RWPE2 (cell line): ENCODE measurements at places on chromosomes 16 and 17.

- peaks cover 4% of the 10 kb centered on the region for H3K4me1 ChIP-seq
- no peak overlapping the region for H3K27ac ChIP-seq
- H3K36me3 ChIP-seq: no peaks in the 10 kb centered on the region
- no peak overlapping the region for H3K4me3 ChIP-seq
- no peaks in the 10 kb centered on the region for H3K27me3 ChIP-seq
- DNase-seq: peak; percentile 8
Measured at GRCh38 chr16:57539072-57539796, 2.9 kb upstream of the CCDC102A start.

DNA sequence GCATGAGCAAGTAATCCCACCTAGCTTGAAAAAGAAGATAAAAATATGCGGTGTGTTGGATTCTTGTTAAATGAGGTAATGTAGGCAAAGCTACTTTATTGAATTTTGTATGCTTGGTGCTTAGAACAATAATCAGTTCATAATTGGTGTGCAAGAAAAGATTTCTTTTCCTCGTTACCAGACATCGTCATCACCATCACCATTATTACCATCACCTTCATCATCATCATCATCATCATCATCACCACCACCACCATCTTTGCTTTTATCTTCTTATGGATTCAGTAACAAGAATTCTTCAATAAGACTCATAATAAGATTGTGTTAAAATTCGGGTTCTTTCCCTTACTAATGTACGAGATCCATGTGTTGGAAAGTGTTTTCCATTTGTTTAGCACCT is 173.7 kb downstream of the RBFOX1 start:
- H3K27ac ChIP-seq: no peak overlapping the region
- H3K36me3 ChIP-seq: no peaks in the 10 kb centered on the region
- no peaks in the 10 kb centered on the region for H3K4me1 ChIP-seq
- DNase-seq: no peak

DNA sequence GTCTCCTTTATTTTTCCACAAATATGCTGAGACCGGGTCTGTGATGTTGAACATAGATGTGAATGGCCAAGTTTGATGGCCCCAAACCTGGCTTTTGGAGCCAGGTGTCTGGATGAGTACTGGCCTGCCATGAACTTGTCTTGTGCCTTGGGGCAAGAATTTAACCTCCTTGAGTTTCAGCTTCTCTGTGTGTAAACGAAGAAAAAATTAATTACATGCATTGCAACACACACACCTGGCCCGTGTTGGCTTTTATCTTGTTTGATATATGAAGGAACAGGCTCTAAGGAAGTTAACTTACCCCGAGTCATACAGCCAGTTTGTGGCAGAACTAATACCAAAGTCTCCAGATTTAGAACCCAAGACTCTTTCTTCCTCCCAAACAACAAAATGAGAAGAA is 13.1 kb downstream of the FBXO39 start:
- peaks cover 19% of the 10 kb centered on the region for H3K4me1 ChIP-seq
- no peak for DNase-seq
- H3K4me3 ChIP-seq: no peak overlapping the region
- H3K36me3 ChIP-seq: no peaks in the 10 kb centered on the region
- H3K27ac ChIP-seq: no peak overlapping the region

GRCh38 chr17:5365831-5366230 is 53.6 kb downstream of the NUP88 start:
- H3K27ac ChIP-seq: peak overlapping the region; percentile 72
- H3K4me1 ChIP-seq: peaks cover 25% of the 10 kb centered on the region
- no peak for DNase-seq
- no peaks in the 10 kb centered on the region for H3K27me3 ChIP-seq
- no peak overlapping the region for H3K4me3 ChIP-seq

DNA sequence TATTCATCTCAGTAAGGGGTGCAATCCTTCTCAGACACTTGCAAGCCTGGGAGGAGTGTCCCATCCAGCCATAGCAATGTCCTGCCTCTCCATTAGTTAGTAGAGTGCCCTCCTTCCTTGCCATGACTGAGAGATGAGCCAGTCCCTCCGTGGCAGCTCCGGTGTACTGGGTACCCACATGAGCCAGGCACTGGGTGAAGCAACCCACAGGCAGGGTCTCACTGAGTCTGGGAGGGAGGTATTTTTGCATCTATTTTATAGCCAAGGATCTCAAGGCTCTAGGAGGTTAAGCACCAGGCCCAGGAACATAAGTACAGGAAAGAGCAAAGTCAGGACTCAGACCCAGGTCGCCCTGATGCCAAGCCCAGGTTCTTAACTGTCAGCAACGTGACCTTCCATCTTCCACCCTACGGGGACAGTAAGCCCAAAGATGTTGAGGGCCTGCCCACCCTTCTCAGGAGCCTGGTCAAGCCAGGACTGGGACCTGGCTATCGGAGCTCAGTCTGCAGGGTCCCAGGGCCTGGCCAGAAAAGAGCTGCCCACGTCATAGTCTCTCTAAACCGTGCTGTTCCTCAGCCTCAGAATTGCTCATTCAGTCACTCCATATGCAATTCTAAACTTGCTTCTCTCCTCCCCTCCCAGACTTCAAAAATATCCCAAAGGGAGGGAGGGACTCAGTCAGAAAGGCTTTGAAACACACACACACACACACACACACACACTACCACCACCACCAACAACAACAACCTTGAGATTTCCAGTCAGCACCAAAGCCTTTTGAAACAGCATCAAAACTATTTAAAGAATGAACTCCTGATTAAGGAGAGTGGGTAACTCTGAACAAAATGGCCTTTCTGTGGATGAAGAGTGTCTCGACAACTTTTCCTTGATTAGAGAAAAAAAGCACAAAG is 16.6 kb downstream of the NOS2 start:
- H3K27ac ChIP-seq: no peak overlapping the region
- no peaks in the 10 kb centered on the region for H3K27me3 ChIP-seq
- no peak overlapping the region for H3K4me3 ChIP-seq
- no peaks in the 10 kb centered on the region for H3K4me1 ChIP-seq
- DNase-seq: no peak

DNA sequence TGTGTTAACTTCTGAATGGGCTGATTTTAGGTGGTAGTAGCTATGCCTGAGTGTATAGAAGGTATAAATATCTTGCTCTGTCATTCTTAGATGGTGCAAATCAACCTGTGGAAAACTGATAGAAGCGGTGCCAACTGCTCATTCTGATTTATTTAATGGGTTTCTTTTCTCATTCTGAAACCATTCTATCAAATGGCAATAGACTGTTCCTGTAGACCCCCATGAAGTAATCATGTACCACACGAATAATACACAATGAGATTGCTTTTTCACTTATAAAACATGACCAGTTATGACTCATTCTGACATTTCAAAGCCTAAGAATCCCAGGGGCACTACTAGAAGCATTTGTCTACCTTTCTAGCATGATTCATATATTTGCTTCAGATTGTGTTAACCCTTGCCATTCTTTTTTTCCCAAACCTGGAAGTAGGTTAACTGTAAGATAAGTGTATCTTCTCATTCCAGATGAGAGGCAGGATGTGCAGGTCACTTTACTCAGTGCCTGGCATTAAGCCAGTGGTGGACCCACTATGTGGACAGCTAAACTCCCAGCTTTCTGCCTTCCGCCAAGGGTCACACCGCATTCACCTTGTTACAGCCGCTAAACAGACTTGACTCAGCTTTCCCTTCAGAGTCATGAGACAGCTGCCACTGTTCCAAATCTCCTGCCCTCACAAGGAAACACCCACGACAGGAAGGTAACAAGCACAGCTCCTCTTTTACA is 16.4 kb upstream of the SLC16A11 start:
- H3K27me3 ChIP-seq: no peaks in the 10 kb centered on the region
- no peak overlapping the region for H3K4me3 ChIP-seq
- peak; percentile 96 for DNase-seq
- H3K27ac ChIP-seq: peak overlapping the region; percentile 71

DNA sequence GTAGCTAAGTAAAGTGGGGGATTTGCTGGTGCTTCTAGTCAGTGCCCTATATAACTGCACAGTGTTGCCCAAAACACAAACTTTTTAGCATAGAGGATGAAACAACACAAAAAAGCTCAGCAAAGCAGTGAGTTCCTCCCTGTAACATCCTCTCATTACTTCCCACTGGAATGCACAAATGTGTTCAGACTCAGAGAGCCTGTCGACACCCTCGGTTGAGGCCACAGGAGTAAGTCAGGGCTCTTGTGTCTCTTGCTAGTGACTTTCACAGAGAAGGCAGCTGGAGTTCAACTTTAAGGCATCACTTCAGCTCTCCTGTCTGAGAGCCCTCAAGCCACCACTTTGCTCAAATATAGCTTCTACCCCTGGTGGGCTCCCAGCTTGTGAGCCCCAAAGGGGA is 107.2 kb upstream of the NETO2 start:
- no peak overlapping the region for H3K4me3 ChIP-seq
- H3K27me3 ChIP-seq: no peaks in the 10 kb centered on the region
- H3K36me3 ChIP-seq: no peaks in the 10 kb centered on the region
- no peaks in the 10 kb centered on the region for H3K4me1 ChIP-seq
- no peak for DNase-seq

- H3K36me3 ChIP-seq: no peaks in the 10 kb centered on the region
- no peak for DNase-seq
- no peaks in the 10 kb centered on the region for H3K4me1 ChIP-seq
- no peak overlapping the region for H3K4me3 ChIP-seq
- no peaks in the 10 kb centered on the region for H3K27me3 ChIP-seq
- no peak overlapping the region for H3K27ac ChIP-seq
Measured at GRCh38 chr17:32596628-32597027, 109.8 kb downstream of the CDK5R1 start.

DNA sequence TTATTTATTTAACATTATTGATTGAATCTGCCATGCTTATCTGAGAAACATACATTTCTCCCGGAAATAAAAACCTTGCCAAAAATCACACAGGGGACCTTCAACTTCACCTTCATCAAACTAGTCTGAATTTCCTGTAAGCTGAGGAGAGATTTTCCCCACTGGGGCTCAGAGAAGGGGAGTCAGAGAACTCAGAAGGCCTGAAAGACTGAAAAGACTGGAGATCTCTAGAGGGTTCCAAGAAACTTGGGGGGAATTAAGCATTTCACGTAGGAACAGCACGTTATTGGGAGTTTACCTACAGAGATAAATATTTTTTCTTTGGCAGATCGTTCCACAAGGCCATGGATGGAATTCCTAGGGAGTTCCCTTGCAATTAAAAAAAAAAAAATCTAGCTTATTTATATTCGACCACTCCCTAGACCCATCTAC is 528 bp upstream of the NOL11 start:
- peak overlapping the region; percentile 69 for H3K4me3 ChIP-seq
- no peaks in the 10 kb centered on the region for H3K27me3 ChIP-seq
- H3K36me3 ChIP-seq: peaks cover 33% of the 10 kb centered on the region
- DNase-seq: no peak

DNA sequence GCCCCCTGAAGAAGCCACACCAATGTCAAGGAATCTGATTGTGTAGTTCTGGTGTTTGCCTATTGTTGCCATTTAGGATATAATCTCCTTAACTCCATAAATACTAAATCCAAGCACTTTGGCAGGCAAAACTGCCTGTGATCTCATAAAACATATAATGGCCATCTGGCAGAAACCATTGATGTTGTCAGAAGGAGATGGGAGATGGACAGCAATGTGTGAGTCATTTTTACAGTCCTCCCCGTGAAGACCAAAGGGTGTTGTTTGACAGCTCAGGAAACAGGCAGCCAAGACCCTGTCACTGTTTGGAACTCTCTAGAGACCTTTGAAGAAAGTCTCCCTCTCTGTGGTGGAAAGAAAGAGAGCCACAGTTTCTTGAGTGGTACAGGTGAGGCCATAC is 454.1 kb downstream of the HS3ST3B1 start:
- no peak for DNase-seq
- no peaks in the 10 kb centered on the region for H3K4me1 ChIP-seq
- no peak overlapping the region for H3K27ac ChIP-seq
- H3K36me3 ChIP-seq: no peaks in the 10 kb centered on the region
- H3K4me3 ChIP-seq: no peak overlapping the region

- H3K27ac ChIP-seq: no peak overlapping the region
- H3K4me1 ChIP-seq: no peaks in the 10 kb centered on the region
- no peak overlapping the region for H3K4me3 ChIP-seq
- DNase-seq: no peak
- H3K27me3 ChIP-seq: peaks cover 28% of the 10 kb centered on the region
Measured at GRCh38 chr17:42179335-42179734, 1.6 kb downstream of the KCNH4 start.

DNA sequence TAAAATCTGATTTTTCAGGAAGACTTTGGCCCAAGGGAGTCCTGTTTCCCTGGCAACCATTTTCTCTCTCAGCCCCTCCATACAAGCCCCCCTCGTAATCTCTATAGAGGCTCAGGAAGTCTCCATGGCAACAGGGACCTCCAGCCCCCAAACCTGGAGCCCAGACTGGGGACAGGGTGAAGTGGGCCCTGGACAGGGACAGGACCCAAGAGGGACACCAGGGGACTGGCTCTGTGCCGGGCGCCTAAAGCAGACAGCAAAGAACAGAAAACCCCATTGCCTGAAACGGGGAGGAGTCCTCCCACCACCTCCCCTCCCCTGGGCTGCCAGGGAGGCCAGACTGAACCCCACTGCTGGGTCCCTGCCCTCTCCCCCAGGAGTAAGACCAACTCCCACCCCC is 40.6 kb downstream of the CPNE2 start:
- no peak for DNase-seq
- no peaks in the 10 kb centered on the region for H3K36me3 ChIP-seq
- H3K4me3 ChIP-seq: no peak overlapping the region
- H3K27me3 ChIP-seq: no peaks in the 10 kb centered on the region
- H3K27ac ChIP-seq: no peak overlapping the region

DNA sequence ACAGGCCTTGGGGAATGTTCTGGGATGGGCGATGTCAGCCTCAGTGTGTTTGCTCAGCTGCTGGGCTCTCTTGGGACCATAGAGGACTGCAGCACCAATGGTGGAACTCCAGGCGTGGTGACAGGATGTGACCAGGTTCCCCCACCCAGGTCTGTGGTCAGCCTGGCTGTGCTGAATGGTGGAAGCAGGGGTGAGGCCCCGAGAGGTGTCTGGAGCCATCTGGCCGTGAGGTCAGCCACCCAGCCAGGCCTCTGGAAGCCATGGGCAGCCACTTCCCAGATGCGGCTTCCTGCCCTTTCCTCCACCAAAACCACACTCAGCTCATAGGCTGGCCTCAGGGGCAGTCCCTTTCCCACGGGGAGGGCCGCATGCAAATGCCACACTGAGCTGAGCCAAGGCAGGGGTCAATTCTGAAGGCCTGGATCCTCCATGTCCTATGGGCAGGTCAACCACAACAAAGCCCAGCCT is 7.8 kb upstream of the MAPK7 start:
- H3K36me3 ChIP-seq: no peaks in the 10 kb centered on the region
- H3K4me1 ChIP-seq: no peaks in the 10 kb centered on the region
- H3K27ac ChIP-seq: no peak overlapping the region
- H3K4me3 ChIP-seq: no peak overlapping the region

- no peaks in the 10 kb centered on the region for H3K36me3 ChIP-seq
- DNase-seq: no peak
- no peak overlapping the region for H3K4me3 ChIP-seq
- H3K4me1 ChIP-seq: peaks cover 20% of the 10 kb centered on the region
- H3K27me3 ChIP-seq: no peaks in the 10 kb centered on the region
- H3K27ac ChIP-seq: peak overlapping the region; percentile 2
Measured at GRCh38 chr16:87966064-87966645, 14.9 kb downstream of the BANP start.
